ENCODE measurements at places on chromosomes 3 and 15.

GRCh38 chr3:79204351-79204750 is 563.4 kb downstream of the ROBO1 start:
- DNase-seq = peak; percentile 2

GRCh38 chr3:128084675-128085021 is 32.4 kb downstream of the SEC61A1 start:
- no peak for DNase-seq

- DNase-seq = no peak
These were observed 12.5 kb downstream of the DOCK3 start for GRCh38 chr3:50687127-50687751.

- DNase-seq = peak; percentile 64
These were observed 101.6 kb downstream of the RPL22L1 start for GRCh38 chr3:170768334-170768801.

- peak; percentile 60 for DNase-seq
These were observed 77.8 kb upstream of the HES1 start for GRCh38 chr3:194058189-194058571.

GRCh38 chr3:139439278-139439677 is 37.0 kb downstream of the RBP2 start:
- no peak for DNase-seq

- no peak for DNase-seq
These were observed 813.3 kb upstream of the ARRDC4 start for GRCh38 chr15:97146929-97147870.
